ENCODE measurements at places on chromosomes 1 and 21.

DNA sequence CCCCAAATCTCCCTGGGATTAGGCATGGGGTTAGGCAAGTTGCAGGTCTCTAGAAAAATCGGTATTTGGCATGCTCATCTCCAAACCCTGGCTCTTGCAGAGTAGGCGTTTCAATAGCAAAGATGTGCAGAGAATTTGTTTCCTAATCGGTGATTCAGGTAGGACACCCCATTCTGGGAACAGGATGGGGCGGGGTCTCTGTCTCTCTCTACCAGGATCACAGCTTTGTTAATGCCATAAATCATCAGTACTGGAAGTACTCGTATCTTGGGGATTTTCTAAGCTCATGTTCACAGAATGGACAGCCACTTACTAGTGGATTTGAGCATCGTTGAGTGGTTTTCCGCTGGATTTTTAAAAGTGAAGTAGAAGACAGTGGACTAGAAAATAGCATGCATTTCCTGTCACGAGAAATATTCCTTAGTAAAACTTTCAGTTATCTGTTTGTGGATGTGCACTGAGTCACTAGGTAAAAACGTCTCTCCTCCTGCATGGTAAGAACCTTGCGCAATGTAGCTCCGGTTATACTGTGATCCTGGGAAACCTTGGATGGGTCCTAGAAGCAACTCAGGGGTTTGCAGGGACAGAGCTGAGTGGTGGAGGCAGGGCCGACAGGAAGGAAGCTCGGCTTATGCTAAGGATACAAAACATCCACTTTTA lies 5.1 kb downstream of the TMEM51 start:
- no peak for DNase-seq

DNA sequence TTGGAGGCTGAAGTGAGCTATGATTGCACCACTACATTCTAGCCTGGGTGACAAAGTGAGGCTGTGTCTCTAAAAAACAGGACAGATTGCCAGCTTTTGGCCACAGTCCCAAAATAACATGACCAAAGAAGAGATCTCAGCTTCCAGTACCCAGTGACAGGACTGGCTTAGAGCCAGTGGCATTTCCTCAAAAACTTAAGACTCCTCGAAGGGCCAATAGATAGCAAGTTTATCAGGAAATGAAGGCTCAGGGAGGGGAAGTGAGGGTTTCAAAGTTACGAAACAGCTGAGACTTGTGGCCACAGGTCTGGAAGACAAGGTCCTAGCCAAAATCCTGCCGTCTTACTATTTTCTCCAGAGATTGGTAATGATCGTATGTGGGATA lies 6.3 kb upstream of the TMEM39B start:
- DNase-seq, result no peak

- no peak for DNase-seq
Observed at GRCh38 chr1:190963321-190963720, 485.7 kb upstream of the BRINP3 start.

DNA sequence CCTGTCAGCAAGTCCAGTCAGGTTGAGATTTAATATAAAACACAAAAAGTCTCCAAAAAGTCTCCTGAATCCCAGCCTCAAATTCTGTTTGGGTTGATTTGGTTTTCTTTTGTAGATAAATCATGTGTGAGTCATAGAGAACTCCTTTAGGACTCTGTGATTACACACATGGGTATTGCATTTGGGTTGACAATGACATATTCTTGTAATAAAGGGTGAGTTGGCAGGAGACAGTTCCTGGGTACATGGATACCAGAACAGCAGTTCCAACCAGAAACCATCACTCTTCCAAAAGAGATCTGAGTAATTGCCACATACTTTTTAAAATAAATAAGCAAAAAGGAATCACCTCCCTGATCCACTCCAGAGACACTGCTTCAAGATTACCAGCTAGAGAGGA lies 8.9 kb downstream of the CR2 start:
- no peak for DNase-seq

- no peak for DNase-seq
Observed at GRCh38 chr21:10641107-10641506, 119.7 kb downstream of the TPTE start.

- DNase-seq, result no peak
Observed at GRCh38 chr1:40782371-40782956, 1.1 kb upstream of the KCNQ4 start.

DNA sequence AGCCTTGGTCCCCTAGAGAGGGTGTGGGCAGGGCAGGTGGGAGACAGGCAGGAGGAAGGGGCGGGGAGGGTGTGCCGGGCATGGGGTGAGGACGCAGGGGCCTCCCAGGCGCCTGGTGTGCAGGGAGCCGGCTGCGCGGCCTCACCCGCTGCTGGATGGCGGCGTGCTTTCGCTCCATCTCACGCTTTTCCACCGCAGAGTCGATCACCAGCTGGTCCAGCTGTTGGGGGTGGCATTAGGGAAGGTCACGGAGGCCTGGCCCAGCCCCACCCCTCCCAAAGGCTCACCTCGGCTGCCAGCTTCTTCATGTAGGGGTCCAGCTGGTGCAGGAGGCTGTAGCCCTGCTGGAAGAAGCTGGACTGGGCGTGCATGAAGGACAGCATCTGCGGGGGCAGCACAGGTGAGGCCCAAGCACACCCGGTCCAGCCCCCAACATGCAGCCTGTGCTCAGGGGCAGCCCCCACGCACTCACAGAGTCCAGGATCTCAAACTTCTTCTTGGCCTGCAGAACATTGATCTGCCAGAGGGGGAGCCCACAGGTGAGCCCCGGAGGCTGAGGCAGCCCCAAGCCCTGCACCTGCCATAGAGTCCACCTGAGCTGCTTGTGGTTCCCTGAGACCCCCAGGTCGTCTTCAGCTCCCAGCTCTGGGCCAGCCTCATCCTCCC lies 7.9 kb downstream of the ACAP3 start:
- no peak for DNase-seq

DNA sequence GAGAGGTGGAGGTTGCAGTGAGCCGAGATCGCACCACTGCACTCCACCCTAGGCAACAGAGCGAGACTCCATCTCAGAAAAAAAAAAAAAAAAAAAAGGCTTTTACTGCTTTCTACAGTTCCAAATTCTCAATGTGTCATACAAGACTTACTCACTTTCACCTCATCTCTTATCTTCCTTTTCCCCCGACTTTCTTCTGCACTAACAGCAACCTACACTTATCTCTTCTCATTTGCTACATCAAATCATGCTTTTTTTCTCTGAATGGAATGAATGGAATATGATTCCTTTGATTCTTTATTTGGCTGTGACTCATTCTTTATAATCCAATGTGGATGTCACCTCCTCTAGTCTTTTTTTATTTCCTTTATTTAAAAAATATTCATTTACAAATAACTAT lies 168.4 kb upstream of the DMRTA2 start:
- no peak for DNase-seq

- no peak for DNase-seq
Observed at GRCh38 chr1:67314696-67315095, 7.0 kb downstream of the IL12RB2 start.

DNA sequence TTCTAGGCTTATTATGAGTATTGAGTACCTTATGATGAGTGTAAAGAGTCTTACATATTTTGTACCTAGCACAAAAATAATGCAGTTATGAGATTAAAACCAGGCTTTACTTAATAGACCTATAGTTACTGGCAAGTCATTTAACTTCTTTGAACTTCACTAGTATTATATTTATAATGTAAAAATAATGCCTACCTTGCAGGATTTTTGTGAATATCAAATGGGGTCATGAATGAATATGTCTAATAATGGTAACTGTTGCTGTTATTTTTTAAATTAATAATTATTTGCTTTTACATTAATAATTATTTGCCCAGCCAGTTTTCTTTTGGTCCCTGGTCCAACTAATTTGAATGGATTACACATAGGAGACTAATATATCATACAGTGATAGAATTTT lies 242.5 kb downstream of the GPR52 start:
- DNase-seq, result no peak

DNA sequence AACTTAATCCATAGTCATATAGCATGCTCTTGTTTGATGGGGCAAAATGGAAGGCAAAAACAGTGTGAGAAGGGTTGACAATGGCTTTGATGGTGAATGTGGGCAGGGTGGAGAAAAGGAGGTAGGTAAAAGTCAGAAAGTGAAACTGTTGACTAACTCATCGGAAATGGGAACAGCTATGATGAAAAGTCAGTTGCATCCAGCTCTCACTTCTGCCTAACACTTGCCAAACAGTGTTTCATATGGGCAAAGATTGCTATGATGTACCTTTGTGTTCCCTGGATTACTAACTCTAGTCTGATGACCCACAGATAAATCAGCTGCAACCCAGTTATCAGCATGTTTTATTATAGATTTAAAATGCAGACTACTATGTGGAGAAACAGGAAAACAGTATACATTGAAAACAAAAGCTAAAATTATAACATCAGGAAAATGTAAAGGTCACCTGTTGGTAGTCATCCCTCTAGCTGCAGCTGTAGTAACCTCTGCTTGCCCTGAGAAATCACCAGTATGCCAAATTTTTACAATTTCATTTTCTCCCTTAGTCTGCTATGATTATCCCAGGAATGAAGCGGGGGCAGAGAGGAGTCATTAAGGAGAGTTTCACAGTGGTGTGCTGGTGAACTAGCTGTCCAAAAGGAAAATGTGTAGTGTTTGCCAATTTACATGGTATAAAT lies 11.7 kb downstream of the TNFSF18 start:
- DNase-seq, result no peak

DNA sequence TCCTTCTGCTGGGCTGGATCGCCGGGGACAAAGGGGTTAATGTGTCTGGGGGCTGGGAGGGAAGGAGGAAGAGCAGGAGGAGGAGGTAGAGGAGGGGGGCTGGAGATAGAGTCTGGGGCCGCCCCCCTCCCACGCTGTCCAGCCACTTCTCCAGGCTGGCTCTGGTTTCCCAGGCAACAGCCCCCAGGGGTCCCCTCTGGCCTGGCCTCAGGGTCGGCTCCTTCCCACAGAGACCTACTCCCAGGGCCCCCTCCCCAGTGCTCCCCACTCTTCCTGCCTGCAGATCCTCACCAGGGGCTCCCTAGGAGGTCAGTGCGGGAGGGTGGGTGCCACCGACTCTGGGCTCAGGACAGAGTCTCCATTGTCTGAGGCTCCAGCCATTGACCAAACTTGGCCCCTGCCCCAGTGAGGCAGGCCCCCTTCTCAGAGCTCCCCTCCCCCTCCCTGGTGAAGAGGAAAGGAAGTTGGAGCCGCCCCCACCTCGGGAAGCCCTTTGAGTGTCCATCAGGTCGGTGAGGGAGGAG lies 34.1 kb downstream of the ARHGEF10L start:
- DNase-seq, result peak; percentile 78

- DNase-seq, result no peak
Observed at GRCh38 chr1:41504114-41505035, 19.9 kb upstream of the EDN2 start.

- no peak for DNase-seq
Observed at GRCh38 chr1:201749059-201749690, 79.8 kb upstream of the IPO9 start.

DNA sequence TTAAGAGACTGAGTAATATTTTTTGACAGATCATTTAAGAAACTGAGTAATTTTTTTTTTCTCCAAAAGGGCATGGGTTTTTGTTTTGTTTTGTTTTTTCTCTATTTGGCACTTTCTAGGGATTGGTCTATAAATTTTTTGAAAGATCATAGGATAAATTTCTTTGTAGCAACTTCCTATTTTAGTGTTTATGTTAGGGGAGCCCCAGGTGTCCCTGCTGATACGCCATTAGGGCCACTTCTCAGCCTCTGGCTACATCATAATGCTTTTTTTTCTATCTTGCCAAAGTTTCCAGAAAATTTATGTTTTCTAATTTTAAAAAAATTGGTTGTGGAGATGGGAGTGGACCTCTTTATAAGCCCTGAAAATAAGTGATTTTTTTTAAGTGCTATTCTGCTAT lies 2.6 kb downstream of the GABPA start:
- no peak for DNase-seq

DNA sequence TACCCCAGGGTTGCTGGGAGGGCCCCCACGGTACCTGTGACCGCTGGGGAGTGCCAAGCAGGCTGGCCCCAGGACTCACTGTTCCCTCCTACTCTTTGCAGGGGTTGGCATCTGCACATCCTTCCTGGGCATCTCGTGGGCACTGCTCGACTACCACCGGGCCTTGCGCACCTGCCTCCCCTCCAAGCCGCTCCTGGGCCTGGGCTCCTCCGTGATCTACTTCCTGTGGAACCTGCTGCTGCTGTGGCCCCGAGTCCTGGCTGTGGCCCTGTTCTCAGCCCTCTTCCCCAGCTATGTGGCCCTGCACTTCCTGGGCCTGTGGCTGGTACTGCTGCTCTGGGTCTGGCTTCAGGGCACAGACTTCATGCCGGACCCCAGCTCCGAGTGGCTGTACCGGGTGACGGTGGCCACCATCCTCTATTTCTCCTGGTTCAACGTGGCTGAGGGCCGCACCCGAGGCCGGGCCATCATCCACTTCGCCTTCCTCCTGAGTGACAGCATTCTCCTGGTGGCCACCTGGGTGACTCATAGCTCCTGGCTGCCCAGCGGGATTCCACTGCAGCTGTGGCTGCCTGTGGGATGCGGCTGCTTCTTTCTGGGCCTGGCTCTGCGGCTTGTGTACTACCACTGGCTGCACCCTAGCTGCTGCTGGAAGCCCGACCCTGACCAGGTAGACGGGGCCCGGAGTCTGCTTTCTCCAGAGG lies 6.8 kb downstream of the XKR8 start:
- DNase-seq, result no peak

DNA sequence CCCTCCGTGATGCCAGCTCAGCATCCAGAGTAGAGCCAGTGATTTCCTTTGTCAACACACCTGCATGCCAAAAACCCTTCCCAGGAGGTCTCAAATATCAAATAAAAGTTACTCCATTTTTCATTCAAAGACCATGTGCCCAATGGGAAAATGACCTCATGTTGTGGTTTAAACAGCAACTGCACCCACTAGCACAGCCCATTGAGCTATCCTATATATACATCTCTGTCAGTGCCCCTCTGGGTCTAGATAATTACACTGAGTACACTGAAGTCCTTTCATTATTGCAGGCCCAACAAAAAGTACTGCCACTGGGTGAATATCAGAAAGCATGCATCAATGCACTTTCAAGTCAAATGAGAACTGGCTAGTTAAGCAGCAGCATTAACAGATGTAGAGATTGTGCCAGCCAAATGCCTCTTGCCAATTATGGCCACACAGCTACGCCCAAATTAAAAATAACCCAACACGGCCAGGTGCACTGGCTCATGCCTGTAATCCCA lies 117.7 kb downstream of the SLC45A1 start:
- DNase-seq, result no peak

GRCh38 chr1:14625996-14626395 lies 27.5 kb downstream of the KAZN start:
- no peak for DNase-seq

GRCh38 chr1:191685669-191686068 lies 472.6 kb upstream of the RGS18 start:
- DNase-seq, result no peak

DNA sequence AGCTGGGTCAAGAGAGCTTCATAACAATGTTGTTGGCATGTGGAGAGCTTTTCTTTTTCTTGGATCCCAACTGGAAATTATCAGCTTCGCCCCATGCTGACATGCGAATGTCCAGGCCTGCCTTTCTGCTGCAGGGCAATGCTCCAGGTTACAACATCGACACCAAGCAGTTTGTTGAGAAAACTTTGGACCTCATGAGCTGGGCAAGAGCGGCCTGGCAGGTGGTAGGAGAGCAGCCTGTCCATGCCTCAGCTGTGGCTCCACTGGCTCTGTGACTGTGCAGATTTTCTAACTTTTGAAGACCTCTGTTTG lies 41.4 kb downstream of the MTARC1 start:
- DNase-seq, result no peak

All from sciatic nerve (tissue), 2 donors.